ENCODE measurements at places on chromosomes 12 and 14. TPM values are rescaled to one million over a fixed set of nuclear protein-coding genes. Genes with fewer than 3 reads are reported as not detected.

GRCh38 chr12:67453191-67453590, 184.0 kb downstream of the CAND1 start:
- no peak for DNase-seq
- no peak overlapping the region for H3K4me3 ChIP-seq
- H3K4me1 ChIP-seq = peaks cover 23% of the 10 kb centered on the region
- H3K36me3 ChIP-seq = no peaks in the 10 kb centered on the region
- no peak overlapping the region for H3K27ac ChIP-seq

DNA sequence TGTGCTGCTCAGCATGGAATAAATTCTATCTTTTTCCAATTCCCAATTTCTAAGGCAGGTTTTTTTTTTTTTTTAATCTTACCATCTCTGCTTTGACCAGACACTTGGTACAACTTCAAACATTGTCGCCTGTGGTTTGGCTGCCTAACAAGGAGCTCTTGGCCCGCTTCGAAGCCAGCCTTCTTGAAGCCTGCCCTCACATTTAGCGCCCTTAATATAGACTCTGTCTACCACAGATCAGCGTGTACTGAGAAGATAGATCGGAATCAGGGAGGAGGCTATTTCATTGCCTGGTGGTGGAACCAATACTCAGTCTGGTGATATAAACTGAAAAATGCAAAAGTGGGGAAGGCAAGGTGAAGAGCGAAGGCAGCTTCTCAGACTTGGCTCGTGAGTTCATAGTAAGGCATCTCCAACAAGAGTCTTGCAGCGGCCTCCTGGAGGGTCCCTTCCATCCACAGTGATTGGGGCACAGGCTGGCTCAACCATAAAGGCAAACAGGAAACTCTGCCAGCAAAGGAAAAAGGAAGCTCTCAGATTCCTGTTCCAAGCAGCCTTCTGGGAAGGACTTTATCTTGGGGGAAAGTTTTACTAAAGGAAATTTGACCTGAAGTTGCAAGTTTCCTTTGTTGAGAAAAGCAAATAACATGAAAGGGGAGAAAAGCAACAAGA, 103.2 kb upstream of the BCL2L14 start:
- H3K4me3 ChIP-seq = no peak overlapping the region
- DNase-seq = no peak
- no peaks in the 10 kb centered on the region for H3K36me3 ChIP-seq
- no peak overlapping the region for H3K27ac ChIP-seq
- no peaks in the 10 kb centered on the region for H3K27me3 ChIP-seq

The DGLUCY gene
- 64.1 TPM for total RNA-seq

The ABHD12B gene
- total RNA-seq = 0.27 TPM

Measured in mesothelial cell of epicardium (in vitro differentiated cells).